A549 treated with Hydrocortisone at 1 μM for 4 hours (cell line): ENCODE measurements at places on chromosomes 13 and 19. TPM values are rescaled to one million over a fixed set of nuclear protein-coding genes. Genes with fewer than 3 reads are reported as not detected.

Gene DCT
- total RNA-seq = not detected in 5 replicates

Gene FBXO17
- 67.6 to 80.4 TPM (median 73.3 TPM) in 5 replicates for total RNA-seq

Gene CRX
- total RNA-seq = not detected in 5 replicates

Gene GNA15
- total RNA-seq = 0.05 to 0.15 TPM (median 0.09 TPM) in 3 of 5 replicates, not detected in the others

Gene SHISA7
- not detected in 5 replicates for total RNA-seq

Gene RFPL4AL1
- total RNA-seq = 0.28 TPM in 1 of 5 replicates, not detected in the others

Gene LIM2
- not detected in 5 replicates for total RNA-seq

Gene FCHO1
- total RNA-seq = 15.5 to 20.7 TPM (median 17.9 TPM) in 5 replicates
